ENCODE measurements at places on chromosomes 11 and 22.
A peak's percentile ranks its signal among the peaks of the same experiment; 100 is the strongest.

DNA sequence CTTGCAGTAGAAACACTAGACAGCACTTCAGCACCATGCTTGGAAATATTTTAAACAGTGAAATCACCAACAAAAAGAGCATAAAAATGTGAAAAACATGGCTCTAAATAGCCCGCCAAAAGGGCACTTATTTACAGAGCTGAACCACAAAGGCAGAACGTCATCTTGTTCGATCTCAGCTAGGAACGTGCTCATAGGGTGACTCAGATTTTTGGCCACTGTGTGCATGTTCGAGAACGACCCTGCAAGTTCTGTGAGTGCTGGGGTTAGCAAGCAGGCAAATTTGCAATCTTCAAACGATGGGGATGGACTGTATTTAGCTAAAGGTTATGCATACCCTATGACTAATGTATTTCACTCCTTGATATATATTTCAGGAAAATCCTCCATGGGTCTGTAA lies 30.6 kb downstream of the OR2AT4 start:
- DNase-seq = no peak

DNA sequence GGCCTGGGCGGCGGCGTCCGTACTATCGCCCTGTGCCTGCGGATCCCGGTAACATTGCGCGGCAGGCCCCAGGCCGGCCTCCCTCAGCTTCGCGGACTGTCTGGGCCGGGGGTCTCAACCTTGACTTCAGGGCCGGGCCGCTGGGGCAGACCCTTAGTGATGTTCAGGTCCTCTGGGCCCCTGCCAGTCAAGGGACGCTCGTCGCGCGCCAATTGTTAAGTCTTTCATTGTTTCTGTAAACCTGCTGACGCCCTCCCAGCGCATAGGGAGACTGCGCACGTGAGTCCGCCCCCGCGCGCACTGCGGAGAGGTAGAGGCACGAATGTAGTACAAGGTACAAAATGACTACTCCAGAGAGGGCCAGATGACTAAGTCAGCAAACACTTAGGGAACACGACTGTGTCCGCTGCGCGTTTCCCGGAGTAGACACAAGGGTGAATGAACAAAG lies 451 bp upstream of the HDHD5 start:
- DNase-seq = peak; percentile 93

- no peak for DNase-seq
Measured at GRCh38 chr11:98561877-98562395, 458.8 kb upstream of the CNTN5 start.

DNA sequence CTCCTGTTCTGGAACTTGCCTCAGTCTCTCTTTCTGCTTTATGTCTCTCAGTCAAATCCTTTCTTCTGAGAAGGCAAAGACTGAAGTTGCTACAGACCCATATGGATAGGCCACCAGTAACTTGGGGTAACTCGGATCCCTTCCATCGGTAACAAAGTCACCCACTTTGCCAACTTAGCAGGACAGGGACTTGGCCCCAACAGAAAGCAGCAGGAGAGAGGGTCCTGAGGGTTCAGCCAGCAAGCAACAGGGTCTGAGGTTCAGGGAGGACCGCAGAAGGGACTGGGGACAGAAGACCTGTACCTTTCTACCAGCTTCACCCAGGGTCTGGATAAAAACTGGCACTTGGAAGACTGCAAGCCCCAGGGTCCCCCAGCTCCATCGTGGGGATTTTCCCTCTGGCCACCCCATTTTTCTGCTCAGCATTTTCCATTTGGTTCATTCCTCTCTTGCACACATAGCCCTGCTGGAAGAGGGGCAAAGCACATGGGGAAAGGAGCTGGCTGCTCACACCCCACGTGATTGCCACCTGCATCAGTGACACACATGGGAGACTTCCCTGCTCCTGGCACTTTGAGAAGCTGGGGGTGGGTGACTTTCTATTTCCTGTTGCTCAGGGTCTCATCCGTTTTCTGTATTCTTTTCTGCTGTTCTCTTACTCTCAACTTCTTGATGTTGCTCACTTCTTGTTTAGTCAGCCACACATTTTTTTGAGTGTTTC lies 34.6 kb upstream of the GNAZ start:
- DNase-seq = peak; percentile 1

DNA sequence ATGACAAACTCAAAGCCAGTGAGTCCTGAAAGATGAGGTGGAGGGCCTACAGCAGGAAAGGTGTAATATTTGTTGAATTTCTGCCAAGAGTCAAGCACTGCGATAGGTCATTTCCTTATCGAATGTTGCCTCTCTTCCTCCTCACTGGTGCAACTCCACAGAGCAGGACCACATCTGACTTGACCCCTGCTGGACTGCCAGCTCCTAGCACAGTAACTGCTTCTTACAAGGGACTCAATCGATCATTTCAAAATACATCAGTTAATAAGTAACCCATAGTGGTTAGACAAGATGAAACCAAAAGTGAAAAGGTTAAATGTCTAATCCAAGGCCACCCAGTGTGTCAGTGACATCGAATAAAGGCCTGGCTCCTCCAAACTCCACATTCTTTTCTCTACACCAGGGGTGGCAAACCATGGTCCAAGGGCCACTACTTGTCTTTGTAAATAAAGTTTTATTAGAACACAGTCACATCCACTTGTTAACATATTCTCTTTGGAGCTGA lies 98.5 kb upstream of the CSNK2A3 start:
- peak; percentile 82 for DNase-seq

GRCh38 chr11:101866619-101867491 lies 48.0 kb upstream of the CEP126 start:
- DNase-seq = peak; percentile 22

GRCh38 chr11:120128392-120129119 lies 9.4 kb downstream of the TRIM29 start:
- no peak for DNase-seq

DNA sequence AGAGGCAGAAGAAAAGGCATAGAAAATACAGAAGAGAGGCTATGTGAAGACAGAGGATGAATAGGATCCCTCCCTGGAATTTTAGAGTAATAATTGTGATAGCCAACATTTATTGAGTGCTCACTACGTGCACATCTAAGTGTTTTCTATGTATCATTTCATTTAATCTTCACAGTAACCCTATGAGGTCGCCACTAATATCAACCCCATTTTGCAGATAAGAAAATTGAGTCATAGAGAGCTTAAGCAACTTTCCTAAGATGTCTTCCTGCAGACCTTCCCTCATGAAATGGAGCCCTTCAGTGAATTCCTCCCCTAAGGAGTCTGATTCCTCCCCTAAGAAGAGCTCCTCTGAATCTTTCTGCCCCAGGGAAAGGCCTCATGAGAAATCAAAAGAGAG lies 38.1 kb downstream of the RRP8 start:
- no peak for DNase-seq

DNA sequence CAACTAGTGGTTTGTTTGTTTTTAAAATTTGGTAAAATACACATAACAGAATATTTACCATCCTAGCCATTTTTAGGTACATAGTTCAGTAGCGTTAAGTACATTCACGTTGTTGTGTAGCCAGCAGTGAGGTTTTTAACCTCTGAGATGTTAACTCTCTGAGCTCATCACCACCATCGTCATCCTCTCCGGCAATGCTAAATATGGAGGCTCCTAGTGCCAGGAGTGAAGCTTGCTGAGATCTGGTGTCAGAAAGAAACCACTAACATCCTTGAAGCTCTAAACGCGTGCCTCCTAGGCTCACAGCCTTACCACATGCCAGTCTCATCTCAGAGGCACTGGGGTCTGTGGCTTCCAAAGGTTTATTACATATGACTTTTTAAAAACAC lies 330.2 kb upstream of the B3GAT1 start:
- DNase-seq = no peak

GRCh38 chr11:119284344-119285157 lies 32.4 kb downstream of the MCAM start:
- DNase-seq = peak; percentile 49

GRCh38 chr22:22945195-22945594 lies 57.6 kb downstream of the IGLL5 start:
- DNase-seq = no peak

- no peak for DNase-seq
Measured at GRCh38 chr22:50422961-50423815, 51.6 kb downstream of the SBF1 start.

- no peak for DNase-seq
Measured at GRCh38 chr11:7021318-7021717, 1.0 kb downstream of the NLRP14 start.

DNA sequence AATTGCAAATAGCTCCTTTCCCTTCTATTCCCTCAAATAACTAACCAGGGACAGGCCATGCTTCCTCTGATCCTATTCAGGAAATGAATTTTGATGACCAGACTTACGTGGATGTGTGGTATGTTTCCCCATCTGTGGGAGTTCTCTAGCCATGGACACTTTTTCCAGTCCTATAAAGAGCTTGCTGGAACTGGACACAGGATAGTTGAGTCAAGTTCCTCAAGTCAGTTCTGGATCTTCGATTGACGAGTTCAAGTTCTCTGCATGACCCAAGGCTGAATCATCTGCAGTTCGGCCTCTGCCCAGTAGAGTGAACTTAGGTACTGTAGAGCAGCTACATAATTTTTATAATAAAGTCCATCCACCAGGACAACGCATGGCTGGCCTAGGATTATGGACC lies 52.7 kb upstream of the CCND1 start:
- peak; percentile 14 for DNase-seq

DNA sequence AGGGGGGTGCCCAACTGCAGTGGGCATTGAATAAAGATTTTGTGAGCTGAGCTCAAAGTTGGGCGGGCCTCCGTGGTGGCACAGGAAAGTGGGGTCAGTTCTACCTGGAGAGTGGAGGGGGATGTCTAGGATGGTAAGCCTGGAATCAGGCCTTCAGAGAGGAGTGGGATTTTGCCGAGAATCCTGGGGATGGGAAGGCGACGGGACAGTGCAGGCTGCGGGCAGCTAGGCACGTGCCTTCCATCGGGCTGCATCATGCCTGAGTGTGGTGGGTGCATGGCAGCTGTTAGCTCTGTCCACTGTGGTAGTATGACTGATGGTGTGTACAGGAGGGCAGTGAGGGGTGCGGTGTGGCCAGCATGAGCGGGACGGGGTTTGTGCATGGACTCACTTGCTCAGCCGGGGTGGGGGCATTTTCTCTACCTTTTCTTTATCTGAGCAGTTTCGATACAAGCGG lies 3.6 kb downstream of the SHANK3 start:
- no peak for DNase-seq

DNA sequence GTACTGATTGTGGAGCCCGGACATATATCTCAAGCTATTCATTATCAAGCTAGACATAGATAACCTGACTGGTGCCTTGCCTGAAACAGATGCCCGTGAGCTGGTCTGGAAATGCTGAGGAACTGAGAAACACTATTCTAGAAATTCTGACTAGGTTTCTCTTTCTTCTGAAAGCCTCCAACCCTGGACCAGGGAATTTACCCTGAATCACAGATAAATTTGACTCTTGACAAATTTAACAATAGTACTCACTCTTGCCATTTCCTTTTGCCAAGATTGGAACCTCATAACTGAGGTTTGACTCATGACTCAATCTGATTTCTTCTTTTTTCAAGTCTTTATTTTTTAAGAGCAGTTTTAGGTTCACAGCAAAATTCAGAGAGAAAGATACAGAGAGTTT lies 189.6 kb upstream of the SYN3 start:
- no peak for DNase-seq

- DNase-seq = no peak
Measured at GRCh38 chr22:44628835-44629234, 73.2 kb upstream of the PRR5 start.

- DNase-seq = no peak
Measured at GRCh38 chr11:17351172-17351509, 459 bp upstream of the NCR3LG1 start.

DNA sequence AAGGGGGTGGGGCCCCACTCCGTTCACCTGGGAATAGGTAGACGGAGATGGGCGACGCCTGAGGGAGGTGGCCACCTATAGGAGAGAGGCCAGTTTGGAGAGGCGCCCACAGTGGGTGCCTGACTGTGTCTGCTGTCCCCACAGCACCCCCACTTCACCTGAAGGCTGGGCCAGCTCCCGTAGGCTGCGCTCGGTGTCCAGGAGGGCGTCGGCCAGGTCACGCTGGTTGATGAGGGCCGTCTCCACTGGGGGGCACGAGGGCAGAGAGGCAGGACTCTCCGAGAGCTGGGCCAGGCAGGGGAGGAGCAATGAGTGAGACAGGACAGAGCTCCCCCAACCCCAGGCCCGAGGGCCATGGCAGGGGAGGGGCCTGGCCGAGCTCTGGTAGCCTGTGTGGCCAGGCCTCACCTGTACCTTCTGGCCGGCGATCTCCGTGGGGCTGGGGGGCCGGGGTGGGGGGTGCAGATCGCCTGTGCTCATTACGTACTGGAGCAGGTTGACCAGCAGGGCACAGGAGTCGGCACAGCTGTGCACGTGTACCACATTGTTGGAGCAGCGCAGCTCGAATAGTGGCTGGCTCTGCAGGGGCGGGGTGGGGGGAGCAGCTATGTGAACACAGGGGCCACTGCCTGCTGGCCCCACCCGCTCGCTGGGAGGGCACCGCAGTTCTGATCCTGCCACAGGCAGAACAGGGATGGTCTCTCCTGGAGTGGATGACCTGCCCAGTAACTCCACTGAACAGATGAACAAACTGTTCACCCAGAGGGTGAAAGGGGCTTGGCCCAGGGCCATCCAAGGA lies 14.7 kb downstream of the ATG2A start:
- DNase-seq = no peak

DNA sequence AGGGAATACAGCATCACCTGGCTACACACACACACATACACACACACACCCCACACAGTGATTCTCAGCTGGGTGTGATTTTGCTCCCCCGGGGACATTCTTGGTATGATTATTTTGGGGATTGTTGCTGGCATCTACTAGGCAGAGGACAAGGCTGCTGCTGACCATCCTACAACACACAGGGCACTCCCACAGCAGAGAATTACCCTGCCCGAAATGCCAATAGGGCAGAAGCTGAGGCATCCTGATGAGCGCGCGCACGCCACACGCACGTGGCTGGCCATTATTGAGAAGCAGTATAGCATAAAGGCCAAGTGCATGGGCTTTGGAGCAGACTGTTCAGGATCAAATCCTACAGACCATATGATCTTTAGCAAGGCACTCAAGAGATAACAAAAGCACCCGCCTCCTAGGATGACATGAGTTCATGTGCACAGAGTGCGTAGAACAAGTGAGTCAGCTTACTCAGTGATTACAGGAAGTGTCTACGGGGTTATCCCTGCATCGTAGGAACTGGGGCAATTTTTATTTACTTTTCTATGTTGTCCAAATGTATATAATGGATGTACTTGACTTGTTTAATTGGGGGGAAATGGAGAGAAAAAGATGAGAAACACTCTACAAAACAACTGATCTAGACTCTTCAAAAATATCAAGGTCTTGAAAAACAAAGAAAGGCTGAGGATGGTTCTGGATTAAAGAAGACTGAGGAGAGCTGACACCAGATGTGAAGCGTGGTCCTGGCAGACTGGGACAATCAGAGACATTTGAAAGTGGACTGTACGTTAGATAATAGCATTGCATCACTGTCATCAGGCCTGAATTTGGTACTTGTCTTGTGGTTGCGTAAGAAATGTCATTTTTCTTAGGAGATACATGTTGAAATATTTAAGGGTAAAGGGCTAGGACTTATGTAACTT lies 7.2 kb upstream of the EHD1 start:
- DNase-seq = peak; percentile 93

GRCh38 chr11:74015919-74016684 lies 7.2 kb upstream of the UCP3 start:
- no peak for DNase-seq

GRCh38 chr11:102807921-102808320 lies 10.0 kb upstream of the MMP1 start:
- DNase-seq = peak; percentile 97

Data from DMS53 (cell line).